ENCODE measurements at places on chromosomes 12 and 14. TPM values are rescaled to one million over a fixed set of nuclear protein-coding genes. Genes with fewer than 3 reads are reported as not detected.

Gene PDZRN4
- not detected for total RNA-seq

Gene GOLT1B
- 34.4 TPM for total RNA-seq

Gene GPR135
- 2.1 TPM for total RNA-seq

Gene TESPA1
- 11.7 TPM for total RNA-seq

Gene PTPN6
- not detected for total RNA-seq
